ENCODE measurements at places on chromosomes 16 and 17.

DNA sequence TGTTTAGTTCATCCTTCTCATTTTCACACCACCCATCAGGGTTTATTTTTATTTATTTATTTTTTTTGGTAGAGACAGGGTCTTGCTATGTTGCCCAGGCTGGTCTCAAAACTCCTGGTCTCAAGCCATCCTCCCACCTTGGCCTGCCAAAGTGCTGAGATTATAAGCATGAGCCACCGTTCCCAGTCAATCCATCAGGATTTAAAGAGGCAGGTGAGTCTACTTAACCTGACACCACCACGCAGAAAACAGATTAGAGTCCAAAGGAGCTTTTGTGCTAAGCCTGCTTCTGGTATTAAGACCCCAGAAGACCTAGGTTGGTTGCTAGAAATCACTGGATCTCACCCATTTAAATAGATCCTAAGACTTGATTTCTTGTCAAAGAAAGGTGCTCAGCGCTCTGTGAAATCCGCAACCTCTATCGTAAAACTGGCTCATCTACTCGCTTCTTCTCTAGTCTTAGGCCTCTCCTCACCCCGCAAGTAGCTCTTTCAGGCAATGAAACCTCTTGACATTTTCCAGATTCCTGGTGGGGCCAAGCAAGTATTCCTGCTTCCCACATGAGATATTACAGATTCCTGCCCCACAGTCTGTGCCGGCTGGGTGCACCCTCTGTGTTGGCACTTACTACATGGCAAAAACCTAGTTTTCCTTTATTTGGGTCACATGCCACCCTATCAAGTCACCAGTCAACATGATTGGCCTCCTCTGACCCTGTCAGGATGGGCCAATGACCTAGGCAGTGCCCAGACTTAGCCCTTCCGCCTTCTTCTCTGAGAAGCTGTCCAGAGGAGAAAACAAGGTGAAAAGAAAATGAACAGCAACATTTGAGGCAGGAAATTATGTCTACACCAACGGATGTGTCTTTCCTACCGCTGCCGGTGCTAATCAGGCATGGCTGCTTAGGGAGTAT lies 9.0 kb downstream of the PITPNA start:
- DNase-seq = no peak

GRCh38 chr17:33640629-33641028 lies 347.5 kb upstream of the ASIC2 start:
- DNase-seq = no peak

DNA sequence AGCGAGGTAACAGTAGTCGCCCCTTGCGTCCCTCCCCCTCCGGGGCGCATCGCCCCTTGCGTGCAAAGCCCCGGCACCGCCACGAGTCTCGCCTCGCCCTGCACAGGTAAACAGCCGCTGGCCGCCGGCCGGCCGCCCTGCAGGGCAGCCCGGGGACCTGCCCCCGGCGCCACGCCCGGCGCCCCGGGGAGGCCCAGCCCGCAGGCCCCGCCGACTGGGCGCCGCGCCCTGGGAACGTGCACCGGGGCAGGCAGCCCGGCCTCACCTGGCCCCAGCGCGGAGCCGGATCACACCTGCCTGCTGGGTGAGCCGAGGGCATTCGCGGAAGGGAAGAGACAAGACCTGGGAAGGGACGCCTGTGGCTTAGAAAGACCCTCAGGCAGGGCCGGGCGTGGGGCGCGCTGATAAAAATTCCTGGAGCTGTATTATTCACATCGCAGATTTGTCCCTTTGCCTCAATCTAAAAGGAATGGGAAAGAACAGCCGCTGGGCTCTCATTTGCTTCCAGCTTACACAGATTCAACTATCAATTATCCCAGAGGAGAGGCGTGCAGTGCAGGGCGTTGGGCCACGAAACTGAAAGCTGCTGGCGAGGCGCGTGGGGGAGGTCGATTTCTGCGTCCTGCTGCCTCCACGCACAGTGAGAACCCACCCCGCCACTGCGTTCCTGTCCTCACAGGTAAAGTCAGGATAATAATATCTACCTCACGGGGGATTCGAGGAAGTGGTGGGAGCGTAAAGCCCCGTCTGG lies 451.9 kb downstream of the SLC39A11 start:
- no peak for DNase-seq

DNA sequence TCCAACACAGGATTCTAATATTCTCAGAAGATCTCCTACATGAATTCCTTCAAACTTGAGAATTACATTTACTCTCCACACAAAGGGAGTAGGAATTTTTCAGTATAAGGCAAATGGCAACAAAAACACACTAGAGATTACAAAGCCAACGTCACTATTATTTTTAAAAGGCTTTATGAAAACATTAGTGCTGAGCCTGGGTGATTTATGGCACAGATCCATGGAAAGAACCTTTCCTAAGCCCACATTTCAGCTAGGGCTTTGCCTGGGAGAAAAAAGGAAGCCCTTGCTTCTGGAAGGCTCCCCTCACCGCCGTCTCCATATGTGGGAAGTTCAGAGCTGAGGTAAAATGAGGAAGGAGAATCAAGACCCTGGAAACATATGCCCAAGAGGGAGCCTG lies 499.4 kb upstream of the HSBP1 start:
- no peak for DNase-seq

GRCh38 chr17:11240841-11241610 lies at the start of gene SHISA6:
Gene SHISA6, plus strand, starts transcription at chr17:11241213.
- no peak for DNase-seq

DNA sequence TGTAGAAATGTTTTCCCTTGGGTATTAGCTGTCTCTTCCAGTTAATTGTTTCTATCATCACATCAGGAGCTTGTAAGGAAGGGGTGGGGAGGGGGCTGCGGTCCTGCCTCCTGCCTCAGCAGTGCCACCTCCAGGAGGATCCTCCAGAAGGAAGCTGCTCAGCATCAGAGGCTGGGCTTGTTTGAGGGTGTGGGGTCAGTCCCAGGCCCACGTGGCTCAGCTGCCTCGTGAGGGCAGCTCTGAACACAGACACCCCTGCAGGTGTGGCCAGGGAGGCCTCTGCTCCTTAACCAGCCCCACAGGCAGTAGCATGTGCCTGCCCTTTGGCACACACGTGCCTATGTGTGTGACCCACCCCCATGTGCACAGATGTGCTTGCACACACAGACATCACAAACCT lies 46.3 kb downstream of the MRM1 start:
- no peak for DNase-seq

DNA sequence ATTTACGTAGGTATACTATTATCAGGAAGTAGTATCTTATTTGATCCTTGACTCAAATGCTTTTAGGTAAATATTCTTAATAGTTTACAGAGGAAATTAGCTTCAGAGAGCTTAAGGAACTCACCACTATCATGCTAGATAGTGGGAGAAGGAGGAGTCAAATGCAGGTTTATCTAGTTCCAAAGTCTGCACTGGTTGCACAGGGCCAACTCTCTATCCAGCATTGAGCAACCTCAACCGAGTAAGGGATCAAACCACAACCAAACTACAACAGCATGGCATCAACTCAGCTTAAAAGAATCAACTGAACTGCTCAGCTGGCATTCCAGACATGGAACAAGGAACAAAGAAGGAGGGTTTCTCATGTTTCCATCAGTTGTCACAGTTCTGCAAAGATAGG lies 306.0 kb downstream of the MAF start:
- DNase-seq = no peak

DNA sequence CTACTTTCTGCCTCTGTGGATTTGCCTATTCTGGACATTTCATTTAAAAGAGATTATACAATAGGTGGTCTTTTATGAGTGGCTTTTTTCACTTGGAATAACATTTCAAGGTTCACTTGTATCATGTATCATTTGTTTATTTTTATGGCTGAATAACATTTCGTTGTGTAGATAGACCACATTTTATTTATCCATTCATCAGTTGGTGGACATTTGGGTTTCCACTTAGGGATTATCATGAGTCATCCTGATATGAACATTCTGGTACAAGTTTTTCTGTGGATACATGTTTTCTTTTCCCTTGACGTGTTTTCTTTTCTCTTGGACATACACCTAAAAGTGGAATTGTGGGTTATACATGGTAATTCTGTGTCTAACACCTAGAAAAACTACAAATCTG lies 25.3 kb downstream of the PRSS54 start:
- no peak for DNase-seq

DNA sequence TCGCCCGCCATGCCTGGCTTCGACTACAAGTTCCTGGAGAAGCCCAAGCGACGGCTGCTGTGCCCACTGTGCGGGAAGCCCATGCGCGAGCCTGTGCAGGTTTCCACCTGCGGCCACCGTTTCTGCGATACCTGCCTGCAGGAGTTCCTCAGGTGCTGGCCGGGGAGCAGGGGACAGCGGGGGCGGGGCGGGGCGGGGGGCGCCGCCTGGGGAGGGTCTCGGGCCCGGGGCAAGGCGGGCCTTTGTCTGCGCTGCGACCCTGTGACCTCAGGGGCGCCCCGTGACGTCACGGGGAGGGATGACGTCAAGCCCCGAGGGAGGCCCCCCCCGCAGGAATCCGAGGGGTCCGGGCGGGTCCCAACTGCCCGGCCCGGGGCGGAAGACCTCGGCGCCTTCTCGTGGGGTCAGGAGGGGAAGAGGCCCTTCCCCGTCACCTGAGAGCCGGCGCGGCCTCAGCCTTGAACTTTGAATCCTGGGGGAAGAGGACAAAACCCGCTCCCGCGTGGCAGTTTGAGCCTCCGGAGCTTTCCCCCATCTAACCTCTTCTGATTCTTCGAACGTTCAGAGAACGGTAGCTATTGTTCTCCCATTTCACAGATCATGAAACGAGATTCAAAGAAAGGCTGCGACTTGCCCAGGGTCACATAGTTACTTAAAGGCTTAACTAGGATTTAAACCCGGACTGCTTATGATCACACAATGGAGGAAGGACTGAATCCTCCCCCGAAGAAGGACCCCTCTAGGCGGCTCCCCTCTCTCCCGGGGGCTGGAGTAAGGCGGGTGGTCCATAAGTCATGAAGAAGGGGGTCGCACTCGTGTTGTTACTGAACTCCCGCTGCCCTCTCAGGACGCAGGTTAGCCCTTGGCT lies 527 bp downstream of the TRAF4 start:
- peak; percentile 79 for DNase-seq

GRCh38 chr16:64455275-64455674 lies 666.6 kb downstream of the CDH11 start:
- no peak for DNase-seq

- DNase-seq = no peak
Observed at GRCh38 chr16:31268033-31268365, 8.2 kb downstream of the ITGAM start.

DNA sequence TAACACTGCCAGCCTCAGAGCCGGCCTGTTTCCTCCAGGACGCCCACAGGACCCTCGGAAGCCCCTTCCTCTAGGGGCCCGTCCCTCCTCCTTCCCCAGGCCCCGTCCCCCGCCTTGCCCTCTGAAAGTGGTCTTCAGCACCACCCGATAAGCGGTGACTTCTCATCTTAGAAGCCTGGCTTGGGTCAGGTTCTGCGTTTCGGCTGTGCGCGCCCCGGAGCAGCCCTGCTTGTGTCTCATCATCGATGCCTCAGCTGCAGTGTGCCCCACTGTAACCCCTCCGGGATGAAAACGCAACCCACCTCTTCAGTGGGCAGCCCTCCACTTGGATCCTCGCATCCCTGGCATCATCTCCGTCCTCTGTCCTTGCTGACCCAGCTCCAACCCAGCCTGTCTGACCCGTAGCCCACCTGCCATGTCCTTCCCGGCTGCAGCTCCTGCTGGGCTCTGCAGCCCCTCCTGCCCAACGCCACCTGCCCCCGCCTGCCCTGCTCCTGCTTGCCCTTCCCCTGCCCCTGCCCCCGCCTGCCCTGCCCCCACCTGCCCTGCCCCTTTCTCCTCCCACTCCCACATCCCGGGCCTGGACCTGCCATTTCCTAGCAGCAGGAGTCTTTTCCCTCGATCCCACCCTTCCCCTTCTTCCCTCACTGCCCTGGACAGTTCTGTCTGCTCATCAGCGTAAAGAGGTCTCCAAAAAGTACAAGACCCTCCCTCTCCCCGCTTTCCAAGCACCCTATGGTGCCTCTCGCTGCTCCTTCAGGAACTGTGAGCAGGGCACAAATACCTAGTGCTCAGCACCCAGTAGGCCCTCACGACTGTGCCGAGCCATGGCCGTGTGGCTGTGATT lies 112.5 kb upstream of the CHMP6 start:
- DNase-seq = no peak

- DNase-seq = no peak
Observed at GRCh38 chr16:88315543-88316105, 67.1 kb upstream of the ZNF469 start.

DNA sequence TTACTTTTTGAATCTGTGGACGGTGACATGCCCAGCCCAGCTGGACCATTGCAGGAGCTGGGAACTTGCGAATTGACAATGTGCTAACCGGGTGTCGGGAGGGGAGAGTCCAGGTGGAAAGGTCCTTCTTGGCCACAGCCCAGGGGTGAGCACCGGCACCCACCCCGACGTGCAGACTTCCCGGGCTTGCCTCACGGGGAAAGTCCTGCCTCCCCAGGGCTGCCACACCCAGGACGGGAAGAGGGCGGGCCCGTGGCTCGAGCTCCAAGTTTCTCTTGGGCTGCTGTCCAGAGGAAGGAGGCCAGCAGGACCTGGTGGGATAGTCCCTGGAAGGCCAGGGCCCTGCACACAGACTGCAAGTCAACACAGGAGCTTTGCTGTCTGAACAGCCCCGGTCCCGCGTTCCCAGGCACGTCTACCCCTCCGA lies 17.7 kb downstream of the CARD14 start:
- no peak for DNase-seq

DNA sequence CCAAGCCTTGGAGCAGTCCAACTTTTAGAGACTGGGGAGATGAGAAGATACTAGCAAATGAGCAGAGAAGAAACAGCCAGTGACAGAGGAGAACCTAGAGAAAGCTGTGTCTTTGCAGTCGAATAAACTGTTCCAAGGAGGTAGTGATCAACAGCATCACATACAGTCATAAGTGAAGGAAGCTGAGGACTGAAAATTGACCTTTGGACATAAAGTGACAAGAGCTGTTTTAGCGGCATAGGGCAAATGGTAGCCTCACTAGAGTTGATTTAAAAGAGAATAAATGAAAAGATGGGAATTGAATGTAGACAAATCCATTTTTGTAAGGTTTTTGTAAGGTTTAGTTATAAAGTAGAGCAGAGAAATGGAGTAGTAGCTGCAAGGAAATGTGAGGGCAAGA lies 131.2 kb upstream of the HLF start:
- no peak for DNase-seq

DNA sequence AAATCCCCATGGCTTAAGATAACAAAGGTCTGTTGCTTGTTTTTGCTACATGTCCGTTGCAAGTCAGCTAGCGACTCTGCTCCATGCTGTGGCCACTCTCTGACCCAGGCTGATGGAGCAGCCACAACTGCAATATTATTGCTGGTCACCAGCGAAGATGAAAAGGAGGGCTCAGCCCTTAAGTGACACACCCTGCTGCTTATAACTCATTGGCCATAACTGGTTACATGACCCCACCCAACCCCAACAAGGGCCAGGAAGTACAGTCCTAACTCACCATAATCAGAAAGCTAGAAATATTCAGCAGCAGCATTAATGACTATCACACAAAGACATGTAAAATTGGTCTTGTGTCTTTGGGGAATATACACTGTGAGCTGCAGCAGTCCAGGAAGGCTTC lies 224.3 kb downstream of the SOX9 start:
- DNase-seq = no peak

DNA sequence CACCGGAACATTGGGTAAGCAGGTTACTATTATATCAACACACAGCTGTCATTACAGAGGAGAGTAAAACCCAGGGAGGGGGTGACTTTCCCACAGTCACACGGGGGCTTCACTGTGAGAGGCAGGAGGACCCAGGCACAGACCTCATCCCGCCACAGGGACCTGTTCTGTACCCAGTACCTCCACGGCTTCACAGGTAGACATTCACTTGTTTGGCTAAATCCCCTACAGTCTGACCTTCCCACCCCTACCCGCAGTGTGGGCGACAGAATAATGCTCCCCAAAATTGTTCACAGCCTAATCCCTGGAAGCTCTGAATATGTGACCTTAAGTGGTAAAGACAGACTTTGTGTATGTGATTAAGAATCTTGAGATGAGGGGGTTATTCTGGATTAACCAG lies 16.5 kb downstream of the LITAF start:
- DNase-seq = no peak

Data from activated CD4-positive, alpha-beta T cell treated with anti-CD3 and anti-CD28 coated beads, Interleukin-10, Interleukin-2, amounts not matched to agents 100 ng/mL and 50 ng/mL, durations not matched to agents 16 hours and 8 hours (primary cell).